Fibroblast of lung (primary cell): ENCODE measurements at places on chromosomes 7 and 10. TPM values are rescaled to one million over a fixed set of nuclear protein-coding genes. Genes with fewer than 3 reads are reported as not detected.

- H3K4me1 ChIP-seq = no peaks in the 10 kb centered on the region
- no peak overlapping the region for H3K4me3 ChIP-seq
- no peaks in the 10 kb centered on the region for H3K36me3 ChIP-seq
- DNase-seq = peak; percentile 75
- H3K27ac ChIP-seq = no peak overlapping the region
- no peaks in the 10 kb centered on the region for H3K27me3 ChIP-seq
Measured at GRCh38 chr7:33395340-33395739, 266.0 kb downstream of the BBS9 start.

- H3K36me3 ChIP-seq = peaks cover 2% of the 10 kb centered on the region
- no peaks in the 10 kb centered on the region for H3K27me3 ChIP-seq
- H3K4me3 ChIP-seq = no peak overlapping the region
- no peak overlapping the region for H3K27ac ChIP-seq
- no peaks in the 10 kb centered on the region for H3K4me1 ChIP-seq
Measured at GRCh38 chr10:77554996-77555397, 82.6 kb downstream of the KCNMA1 start.

- H3K36me3 ChIP-seq = no peaks in the 10 kb centered on the region
- no peak overlapping the region for H3K27ac ChIP-seq
- DNase-seq = no peak
- no peaks in the 10 kb centered on the region for H3K27me3 ChIP-seq
Measured at GRCh38 chr7:158067219-158067930, 520.2 kb downstream of the PTPRN2 start.

- H3K4me3 ChIP-seq = peak overlapping the region; percentile 58
- H3K36me3 ChIP-seq = no peaks in the 10 kb centered on the region
- H3K4me1 ChIP-seq = no peaks in the 10 kb centered on the region
Measured at GRCh38 chr7:128697302-128697905, 25.3 kb downstream of the GARIN1A start.

- no peaks in the 10 kb centered on the region for H3K27me3 ChIP-seq
- peak; percentile 63 for DNase-seq
- H3K36me3 ChIP-seq = no peaks in the 10 kb centered on the region
- H3K4me3 ChIP-seq = no peak overlapping the region
Measured at GRCh38 chr10:50653142-50653541, 29.4 kb upstream of the SGMS1 start.

DNA sequence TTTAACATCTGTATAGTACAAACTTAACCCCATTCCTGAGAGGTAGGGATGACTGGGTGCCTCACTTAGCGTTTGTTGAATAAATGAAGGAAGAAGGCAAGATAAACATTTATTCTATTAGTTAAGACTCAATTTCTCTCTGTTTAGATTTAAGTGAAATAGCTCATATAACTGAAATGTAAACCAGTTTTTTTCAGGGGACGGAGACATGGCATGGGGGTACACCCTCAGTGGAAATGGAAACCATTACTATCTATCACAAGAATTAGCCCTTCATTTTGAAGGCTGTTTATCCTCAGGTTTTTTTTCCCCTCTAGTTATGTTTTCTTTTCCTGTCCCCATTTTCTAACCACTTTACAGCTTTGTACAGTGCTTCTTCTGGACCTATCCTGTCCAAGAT is 35.6 kb upstream of the PDLIM1 start:
- no peak overlapping the region for H3K4me3 ChIP-seq
- H3K4me1 ChIP-seq = peaks cover 4% of the 10 kb centered on the region
- no peak for DNase-seq
- no peaks in the 10 kb centered on the region for H3K27me3 ChIP-seq
- H3K27ac ChIP-seq = no peak overlapping the region

GRCh38 chr10:28838908-28839307 is 161.6 kb downstream of the BAMBI start:
- no peaks in the 10 kb centered on the region for H3K36me3 ChIP-seq
- H3K4me3 ChIP-seq = no peak overlapping the region
- DNase-seq = peak; percentile 46
- H3K27me3 ChIP-seq = no peaks in the 10 kb centered on the region
- H3K4me1 ChIP-seq = peaks cover 2% of the 10 kb centered on the region

DNA sequence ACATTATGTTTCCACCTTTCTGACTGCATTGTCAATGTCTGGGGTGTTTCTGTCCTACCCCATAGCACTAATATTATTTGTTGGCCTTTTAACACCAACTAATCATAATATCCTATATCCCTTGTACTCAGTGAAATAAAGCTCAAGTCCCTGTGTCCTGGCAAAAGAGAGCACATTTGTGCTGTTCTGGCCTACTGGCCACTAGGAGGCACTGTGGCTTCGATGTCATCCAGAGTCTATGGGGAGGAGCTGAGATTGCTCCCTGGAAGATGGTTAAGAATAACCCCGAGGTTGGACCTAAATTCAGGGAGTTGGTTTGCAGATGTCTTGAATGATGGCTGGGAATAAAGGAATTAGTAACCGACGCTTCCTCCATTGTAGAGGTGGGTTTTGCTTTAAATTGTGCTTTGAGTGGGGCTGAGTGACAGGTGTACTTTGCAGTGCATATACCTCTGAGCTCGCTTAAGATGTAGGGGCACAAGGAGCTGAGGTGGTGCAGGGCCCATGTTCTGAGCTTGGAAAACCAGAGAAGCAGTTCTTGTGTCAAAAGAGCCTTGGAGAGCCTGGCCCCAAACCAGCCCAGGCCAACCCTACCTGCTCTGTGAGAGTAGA is 191.2 kb upstream of the PRSS1 start:
- no peaks in the 10 kb centered on the region for H3K36me3 ChIP-seq
- peak overlapping the region; percentile 4 for H3K4me3 ChIP-seq
- H3K4me1 ChIP-seq = peaks cover 60% of the 10 kb centered on the region
- H3K27me3 ChIP-seq = no peaks in the 10 kb centered on the region
- H3K27ac ChIP-seq = peak overlapping the region; percentile 83

DNA sequence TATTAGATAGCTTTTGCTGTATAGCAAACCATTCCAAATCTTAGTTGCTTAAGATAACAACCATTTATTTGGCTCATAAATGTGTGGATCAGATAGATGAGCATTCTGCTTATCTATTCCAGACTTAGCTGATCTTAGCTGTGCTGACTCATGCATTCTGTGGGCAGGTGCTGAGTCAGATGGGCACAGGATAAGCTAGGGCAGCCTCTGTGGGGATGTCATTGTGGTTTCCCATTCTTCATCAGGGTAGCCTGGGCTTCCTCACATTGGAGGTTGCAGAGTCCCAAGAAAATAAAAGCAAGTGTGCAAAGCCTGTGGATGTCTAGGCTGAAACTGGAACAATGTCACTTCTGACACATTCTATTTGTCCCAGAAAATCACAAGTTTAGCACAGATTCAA is 917.0 kb downstream of the TYW1 start:
- H3K27ac ChIP-seq = no peak overlapping the region
- H3K4me1 ChIP-seq = no peaks in the 10 kb centered on the region
- DNase-seq = no peak
- no peaks in the 10 kb centered on the region for H3K27me3 ChIP-seq

- H3K27ac ChIP-seq = no peak overlapping the region
- no peaks in the 10 kb centered on the region for H3K4me1 ChIP-seq
- H3K27me3 ChIP-seq = peaks cover 8% of the 10 kb centered on the region
- no peaks in the 10 kb centered on the region for H3K36me3 ChIP-seq
- no peak overlapping the region for H3K4me3 ChIP-seq
Measured at GRCh38 chr7:23462846-23463245, 7.4 kb downstream of the IGF2BP3 start.

DNA sequence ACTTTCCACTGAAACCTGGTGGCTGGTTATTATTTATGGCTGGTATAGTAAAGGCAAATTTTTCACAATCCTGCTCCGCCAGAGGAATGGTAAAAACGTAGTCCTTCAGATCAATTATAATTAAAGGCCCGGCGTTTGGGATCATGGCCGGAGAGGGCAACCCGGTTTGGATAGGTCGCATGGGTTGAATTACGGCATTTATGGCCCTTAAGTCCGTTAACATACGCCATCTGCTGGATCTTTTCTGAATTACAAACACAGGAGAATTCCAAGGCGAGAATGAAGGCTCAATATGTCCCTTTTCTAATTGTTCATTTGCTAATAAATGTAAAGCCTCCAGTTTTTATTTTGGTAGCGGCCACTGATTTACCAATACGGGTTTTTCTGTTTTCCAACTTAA is 11.3 kb upstream of the TAS2R3 start:
- peaks cover 10% of the 10 kb centered on the region for H3K36me3 ChIP-seq
- no peaks in the 10 kb centered on the region for H3K4me1 ChIP-seq

GRCh38 chr7:47866120-47866519 is 82.1 kb downstream of the PKD1L1 start:
- H3K36me3 ChIP-seq = no peaks in the 10 kb centered on the region
- no peak for DNase-seq
- H3K27me3 ChIP-seq = peaks cover 6% of the 10 kb centered on the region
- H3K27ac ChIP-seq = no peak overlapping the region

DNA sequence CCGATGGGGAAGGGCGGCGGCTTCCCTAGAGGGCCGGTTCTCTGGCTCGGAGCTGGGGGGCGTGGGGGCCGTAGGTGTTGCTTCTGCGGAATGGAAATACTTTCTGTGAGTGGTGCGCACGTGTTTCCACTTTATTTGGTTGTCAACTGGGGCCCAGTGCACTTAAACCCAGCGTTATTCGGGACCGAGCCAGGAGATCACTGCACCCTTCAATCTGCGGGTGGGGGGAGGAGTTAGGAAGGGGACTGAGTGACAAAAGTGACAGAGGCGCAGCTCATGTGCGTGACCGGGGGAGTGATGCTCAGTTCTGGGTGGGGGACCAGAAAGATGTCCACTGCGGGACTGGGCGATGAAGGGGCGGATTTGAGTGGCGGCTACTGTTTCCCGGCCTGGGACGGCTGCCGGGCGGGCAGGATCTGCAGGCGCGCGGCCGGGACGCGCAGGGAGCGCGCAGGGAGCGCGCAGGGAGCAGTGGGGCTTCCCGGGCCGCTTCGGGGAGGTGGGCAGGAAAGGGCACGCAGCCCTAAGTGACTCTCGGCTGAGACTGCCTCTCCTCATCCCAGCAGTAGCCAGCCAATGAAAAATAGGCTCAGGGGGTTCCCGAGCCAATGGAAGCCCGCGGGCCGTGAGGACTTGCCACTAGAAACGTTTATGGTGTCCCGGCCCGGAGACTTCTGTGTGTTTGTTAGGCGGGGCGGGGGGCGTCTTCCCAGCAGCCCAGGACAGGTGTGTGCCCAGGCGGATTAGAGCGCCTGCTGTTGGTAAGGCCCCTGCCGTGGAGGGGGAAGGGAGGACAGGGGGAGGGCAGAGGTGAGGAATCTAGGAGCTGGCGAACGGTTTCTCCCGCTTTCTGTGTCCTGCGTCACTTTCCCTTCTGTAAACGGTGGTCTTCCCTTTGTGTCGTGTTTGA is 54.3 kb upstream of the KDM7A start:
- no peak for DNase-seq
- H3K4me3 ChIP-seq = peak overlapping the region; percentile 53
- no peak overlapping the region for H3K27ac ChIP-seq
- no peaks in the 10 kb centered on the region for H3K36me3 ChIP-seq
- peaks cover 20% of the 10 kb centered on the region for H3K27me3 ChIP-seq
- H3K4me1 ChIP-seq = no peaks in the 10 kb centered on the region

GRCh38 chr7:148304456-148304855 is 286.1 kb upstream of the C7orf33 start:
- DNase-seq = no peak
- no peaks in the 10 kb centered on the region for H3K36me3 ChIP-seq
- H3K27ac ChIP-seq = no peak overlapping the region
- no peak overlapping the region for H3K4me3 ChIP-seq
- no peaks in the 10 kb centered on the region for H3K4me1 ChIP-seq

- no peaks in the 10 kb centered on the region for H3K27me3 ChIP-seq
- no peak for DNase-seq
- no peaks in the 10 kb centered on the region for H3K36me3 ChIP-seq
- H3K27ac ChIP-seq = no peak overlapping the region
Measured at GRCh38 chr7:157604661-157605381, 268.0 kb downstream of the DNAJB6 start.

DNA sequence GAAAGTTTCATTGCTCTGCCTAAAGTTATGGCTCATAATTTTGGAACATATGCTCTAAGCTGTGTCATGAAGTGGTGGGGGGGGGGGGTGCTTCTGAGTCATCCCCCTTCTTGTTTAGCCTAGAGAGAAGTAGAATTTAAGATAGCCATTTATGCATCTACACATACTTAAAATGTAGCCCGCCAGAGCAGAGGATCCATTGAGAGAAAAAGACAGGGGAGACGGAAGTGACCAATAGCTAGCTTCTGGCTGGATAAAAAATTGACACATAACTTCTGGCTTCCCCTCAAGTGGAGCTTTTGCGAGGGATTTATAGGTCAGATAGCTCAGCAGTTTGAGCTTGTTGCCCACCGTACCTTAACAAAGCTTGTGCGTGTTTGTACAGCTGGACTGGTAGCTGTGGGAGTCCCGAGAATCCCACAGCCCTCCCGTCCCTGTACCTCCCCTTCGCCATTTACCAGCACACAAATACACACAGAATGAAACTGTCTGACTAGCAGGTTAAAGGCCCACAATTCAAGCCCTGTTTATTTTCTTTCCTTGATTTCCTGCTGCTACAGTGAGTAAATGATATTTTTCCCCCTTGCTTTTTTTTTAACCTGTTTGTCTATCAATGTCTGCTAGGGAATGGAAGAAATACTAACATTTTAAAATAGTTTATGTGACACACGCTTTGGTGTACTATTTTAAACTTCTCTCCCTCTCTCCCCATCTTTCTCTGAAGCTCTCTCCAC is 232.6 kb upstream of the FERD3L start:
- no peaks in the 10 kb centered on the region for H3K27me3 ChIP-seq
- peak; percentile 83 for DNase-seq
- no peaks in the 10 kb centered on the region for H3K36me3 ChIP-seq
- H3K4me3 ChIP-seq = peak overlapping the region; percentile 4
- H3K4me1 ChIP-seq = peaks cover 2% of the 10 kb centered on the region

DNA sequence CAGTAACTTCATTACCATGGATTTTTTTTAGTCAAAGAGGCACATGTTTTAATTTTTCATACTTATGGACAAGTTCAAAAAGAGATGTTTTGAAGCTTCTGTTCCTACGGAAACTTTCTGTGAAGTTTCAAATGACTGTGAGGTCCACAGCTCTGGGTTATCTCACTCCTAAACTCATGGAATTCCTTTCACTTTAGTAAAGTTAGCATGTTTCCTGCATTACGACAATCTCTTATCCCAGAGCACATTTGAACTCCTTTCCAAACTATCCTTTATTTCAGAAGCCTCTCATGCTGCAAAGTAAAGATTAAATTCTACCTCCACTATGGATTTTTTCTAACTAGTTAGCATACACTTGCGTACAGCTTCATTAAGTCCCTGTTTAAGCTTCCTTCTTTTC is 15.3 kb upstream of the ADD3 start:
- H3K4me1 ChIP-seq = peaks cover 4% of the 10 kb centered on the region
- no peaks in the 10 kb centered on the region for H3K36me3 ChIP-seq
- peak; percentile 88 for DNase-seq
- H3K27ac ChIP-seq = peak overlapping the region; percentile 51
- H3K27me3 ChIP-seq = no peaks in the 10 kb centered on the region

GRCh38 chr7:104008107-104008506 is 18.6 kb upstream of the RELN start:
- H3K27me3 ChIP-seq = no peaks in the 10 kb centered on the region
- H3K36me3 ChIP-seq = no peaks in the 10 kb centered on the region
- DNase-seq = no peak
- H3K4me3 ChIP-seq = no peak overlapping the region
- no peaks in the 10 kb centered on the region for H3K4me1 ChIP-seq

GRCh38 chr7:148397056-148397455 is 193.5 kb upstream of the C7orf33 start:
- no peak for DNase-seq
- H3K27ac ChIP-seq = no peak overlapping the region
- H3K36me3 ChIP-seq = no peaks in the 10 kb centered on the region

DEPP1 gene
- 97.3 and 120 TPM in 2 replicates for total RNA-seq

NCAPG2 gene
- 5.4 and 10.9 TPM in 2 replicates for total RNA-seq

OR6V1 gene
- total RNA-seq = not detected in 2 replicates

ANXA8L1 gene
- total RNA-seq = not detected in 2 replicates

CTAGE4 gene
- total RNA-seq = 0.17 and 1.0 TPM in 2 replicates

GIMAP7 gene
- not detected in 2 replicates for total RNA-seq

CTAGE8 gene
- total RNA-seq = 0.26 and 0.83 TPM in 2 replicates

SYT15 gene
- total RNA-seq = under 0.01 TPM in 2 replicates

KCNMA1 gene
- 103 and 138 TPM in 2 replicates for total RNA-seq

TBX20 gene
- not detected in 2 replicates for total RNA-seq

MKX gene
- total RNA-seq = 2.8 and 15.0 TPM in 2 replicates

PCGF6 gene
- 8.9 and 12.1 TPM in 2 replicates for total RNA-seq

CC2D2B gene
- total RNA-seq = 0.26 and 0.33 TPM in 2 replicates
